Fibroblast of skin of right quadriceps (primary cell): ENCODE measurements at places on chromosomes 6 and 20.
A peak's percentile ranks its signal among the peaks of the same experiment; 100 is the strongest.

- DNase-seq = peak; percentile 74
Measured at GRCh38 chr20:34066476-34067090, 45.5 kb downstream of the EIF2S2 start.

- no peak for DNase-seq
Measured at GRCh38 chr6:123804787-123805540, 1.3 kb downstream of the NKAIN2 start.

DNA sequence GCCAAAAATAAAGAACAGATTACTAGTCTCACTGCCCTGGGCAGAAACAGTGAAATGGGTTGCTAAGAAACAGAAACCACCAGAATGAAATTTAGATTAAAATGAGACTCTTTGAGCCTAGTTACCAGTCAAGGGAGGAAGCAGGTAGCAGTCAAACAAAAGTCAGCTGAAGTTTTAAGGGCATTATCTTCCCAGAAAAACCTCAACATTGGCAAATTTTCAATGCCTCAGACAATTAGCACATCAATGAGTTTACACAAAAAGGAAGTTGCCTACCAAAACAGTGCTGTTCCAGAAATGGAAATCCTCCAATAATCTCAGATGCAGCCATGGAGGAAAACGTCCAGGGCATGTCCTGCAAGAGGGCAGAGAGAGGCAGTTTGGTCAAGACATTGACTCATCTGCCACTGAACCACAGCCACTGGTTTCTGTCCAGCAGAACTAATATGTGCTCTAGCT, 399.7 kb upstream of the ADGRB3 start:
- DNase-seq = no peak

DNA sequence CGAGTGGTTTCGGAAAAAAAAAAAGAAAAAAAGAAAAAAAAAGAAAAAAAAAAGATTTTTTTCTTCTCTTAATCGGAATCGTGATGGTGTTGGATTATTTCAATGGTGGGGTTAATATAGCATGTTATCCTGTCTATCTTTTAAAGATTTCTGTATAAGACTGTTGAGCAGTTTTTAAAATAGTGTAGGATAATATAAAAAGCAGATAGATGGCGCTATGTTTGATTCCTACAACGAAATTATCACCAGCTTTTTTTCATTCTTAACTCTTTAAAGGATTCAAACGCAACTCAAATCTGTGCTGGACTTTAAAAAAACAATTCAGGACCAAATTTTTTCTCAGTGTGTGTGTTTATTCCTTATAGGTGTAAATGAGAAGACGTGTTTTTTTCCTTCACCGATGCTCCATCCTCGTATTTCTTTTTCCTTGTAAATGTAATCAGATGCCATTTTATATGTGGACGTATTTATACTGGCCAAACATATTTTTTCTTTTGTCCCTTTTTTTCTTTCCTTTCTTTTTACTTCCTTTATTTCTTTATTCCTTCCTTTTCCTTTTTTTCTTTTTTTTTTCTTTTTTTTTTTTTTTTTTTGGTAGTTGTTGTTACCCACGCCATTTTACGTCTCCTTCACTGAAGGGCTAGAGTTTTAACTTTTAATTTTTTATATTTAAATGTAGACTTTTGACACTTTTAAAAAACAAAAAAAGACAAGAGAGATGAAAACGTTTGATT, 3.6 kb downstream of the SOX4 start:
- DNase-seq = peak; percentile 62

DNA sequence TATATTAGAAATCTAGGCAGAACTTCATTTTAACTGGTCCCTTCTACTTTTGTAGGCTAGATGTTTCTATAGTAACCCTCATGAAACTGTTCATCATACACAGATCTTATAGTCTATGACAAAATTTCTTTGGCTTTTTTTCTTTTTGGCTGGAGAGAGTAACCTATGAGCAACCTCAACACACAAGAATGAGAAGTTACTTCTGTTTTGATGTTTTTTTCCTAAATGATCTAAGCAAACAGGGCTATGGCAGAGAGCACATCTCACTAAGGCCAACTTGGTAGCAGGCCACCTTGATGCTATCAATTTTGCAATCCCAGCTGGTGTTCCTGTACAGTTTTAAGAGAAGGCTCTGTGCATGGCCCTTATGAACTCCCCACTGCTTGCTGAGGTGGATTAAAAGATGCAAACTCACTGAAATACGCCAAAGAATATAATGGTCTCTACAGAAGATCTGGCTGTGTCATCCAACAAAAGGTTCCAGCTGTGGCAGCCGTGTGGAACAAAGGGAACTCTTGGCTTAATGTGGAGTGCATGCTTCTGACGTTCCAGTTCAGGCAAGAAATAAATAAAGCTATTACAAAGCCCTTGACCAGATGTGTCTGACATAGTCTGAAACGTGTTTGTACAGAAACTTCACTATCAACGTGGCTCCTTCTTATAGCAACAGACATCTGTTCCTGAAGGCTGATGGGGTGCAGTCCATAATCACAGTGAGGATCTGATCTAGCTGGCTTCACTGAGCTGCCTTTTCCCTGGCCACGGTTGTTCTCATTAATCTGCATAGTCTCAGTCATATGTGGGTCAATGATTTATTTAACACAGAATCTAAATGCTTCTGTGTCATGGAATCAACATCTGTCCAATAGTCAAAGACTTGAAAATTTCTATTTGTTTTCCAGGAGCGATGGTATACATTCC, 481.1 kb downstream of the BMP2 start:
- DNase-seq = no peak

DNA sequence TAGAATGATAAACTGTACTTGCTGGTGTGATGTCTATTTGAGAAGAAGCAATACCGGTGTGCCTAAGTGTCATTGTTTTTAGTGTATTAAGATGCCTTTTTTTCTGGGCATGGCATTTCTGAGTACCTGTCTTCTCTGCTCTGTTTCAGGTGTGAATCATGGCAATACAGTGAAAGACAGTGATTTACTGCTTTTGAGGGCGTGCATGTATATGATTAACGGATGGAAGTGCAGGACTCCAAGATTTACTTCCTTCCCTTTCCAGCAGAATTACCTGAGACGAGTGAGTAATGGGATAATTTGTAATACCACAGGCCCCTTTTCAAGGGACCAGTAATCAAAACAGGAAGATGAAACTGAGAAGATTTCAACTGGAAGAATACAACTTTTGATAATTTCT, 315.8 kb downstream of the SOX4 start:
- no peak for DNase-seq

GRCh38 chr20:16942756-16943155, 194.6 kb downstream of the OTOR start:
- peak; percentile 47 for DNase-seq

DNA sequence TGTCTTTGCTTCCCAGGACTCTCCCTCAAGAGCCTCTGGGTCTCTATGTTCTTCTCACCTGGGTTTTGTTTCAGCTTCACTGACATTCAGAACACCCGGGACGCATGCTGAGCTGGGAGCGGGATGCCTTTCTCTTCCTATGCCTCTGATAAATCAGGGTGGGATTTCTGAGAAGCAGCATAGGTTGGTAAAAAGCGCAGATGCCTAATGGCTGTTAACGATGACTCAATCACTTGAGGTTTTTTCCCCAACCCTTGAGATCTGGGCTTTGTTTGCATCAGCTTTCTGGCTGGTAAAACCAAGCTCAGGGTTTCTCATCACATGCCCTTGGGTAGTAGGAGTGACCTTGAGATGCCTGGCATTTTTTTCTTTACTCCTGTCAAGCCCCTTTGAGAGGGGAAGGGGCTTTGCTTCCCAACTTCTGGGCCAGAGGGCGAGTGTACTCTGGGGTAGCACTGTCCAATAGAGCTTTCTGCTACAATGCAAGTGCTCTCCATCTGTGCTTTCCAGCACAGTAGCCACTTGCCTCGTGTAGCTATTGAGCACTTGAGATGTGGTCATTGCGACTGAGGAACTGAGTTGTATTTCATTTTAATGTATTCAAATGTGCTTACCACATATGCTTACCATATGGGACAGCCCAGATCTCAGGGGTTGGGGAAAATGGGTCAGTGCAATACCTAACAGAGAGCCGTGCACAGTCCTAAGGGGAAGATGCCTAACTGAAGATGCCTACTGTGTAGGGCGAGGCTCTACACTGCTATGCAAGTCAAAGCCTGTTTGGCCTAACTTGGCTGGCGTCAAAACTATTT, 69.1 kb downstream of the PPP1R14C start:
- peak; percentile 77 for DNase-seq

DNA sequence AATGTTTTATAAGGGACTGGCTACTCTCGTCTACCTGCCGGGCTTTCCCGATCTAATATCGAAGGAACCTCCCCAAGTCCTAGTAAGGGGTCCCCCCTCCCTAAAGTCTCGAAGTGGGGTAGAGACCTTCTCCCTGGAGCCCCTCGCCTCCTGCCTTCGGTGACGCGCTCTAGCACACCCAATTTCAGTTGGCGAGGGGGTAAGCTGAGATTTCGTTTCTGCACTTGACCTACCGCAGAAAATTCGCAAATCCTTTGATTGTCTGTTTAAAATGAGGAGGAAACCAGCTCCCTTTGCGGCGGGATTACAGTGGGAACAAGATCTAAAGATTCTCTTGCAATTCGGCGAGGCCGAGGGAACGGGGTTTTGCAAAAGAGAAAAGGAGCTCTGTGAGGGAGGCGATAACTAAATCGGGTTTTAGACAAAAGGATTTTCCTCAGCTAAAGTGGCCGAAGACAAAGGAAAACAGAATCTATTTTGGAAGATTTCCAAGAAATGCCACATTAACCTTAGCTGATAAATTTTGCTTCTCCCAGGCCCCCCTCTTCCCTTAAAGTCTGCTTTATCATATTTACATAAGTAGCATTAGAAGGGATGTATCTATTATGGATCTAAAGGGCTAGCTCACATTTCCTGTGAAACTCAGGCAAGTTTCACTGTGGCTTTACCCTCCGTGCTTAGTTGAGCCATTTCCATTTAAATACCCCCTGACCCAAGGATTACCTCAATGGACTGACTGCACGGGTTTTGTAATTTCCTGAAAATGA, 8.4 kb downstream of the SIM1 start:
- DNase-seq = no peak

- no peak for DNase-seq
Measured at GRCh38 chr6:25465941-25466340, 186.1 kb upstream of the SCGN start.

GRCh38 chr6:34745277-34746103, 11.8 kb upstream of the SNRPC start:
- DNase-seq = peak; percentile 4

- DNase-seq = no peak
Measured at GRCh38 chr6:166605752-166606151, 19.3 kb upstream of the RAMACL start.

DNA sequence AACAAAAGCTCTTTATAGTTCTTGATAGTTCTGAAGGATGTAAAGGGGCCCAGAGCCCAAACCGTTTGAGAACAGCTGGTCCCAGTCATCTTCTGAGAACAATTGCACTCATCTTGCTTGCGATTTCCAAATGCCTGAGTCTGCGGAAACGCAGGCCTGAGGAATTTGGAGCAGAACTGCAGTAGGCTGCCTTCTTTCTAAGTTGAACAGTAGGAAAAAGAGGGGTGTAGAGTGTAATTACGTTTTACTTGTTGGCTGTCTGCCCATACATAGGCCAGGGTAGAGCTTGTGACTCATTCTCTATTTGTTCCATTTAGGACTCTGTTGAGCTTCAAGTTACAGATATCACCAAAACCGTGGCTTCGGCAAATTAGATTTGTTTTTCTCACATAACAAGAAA, 42.0 kb upstream of the KIF16B start:
- peak; percentile 86 for DNase-seq

- peak; percentile 86 for DNase-seq
Measured at GRCh38 chr20:19699180-19699971, 58.7 kb upstream of the RIN2 start.

DNA sequence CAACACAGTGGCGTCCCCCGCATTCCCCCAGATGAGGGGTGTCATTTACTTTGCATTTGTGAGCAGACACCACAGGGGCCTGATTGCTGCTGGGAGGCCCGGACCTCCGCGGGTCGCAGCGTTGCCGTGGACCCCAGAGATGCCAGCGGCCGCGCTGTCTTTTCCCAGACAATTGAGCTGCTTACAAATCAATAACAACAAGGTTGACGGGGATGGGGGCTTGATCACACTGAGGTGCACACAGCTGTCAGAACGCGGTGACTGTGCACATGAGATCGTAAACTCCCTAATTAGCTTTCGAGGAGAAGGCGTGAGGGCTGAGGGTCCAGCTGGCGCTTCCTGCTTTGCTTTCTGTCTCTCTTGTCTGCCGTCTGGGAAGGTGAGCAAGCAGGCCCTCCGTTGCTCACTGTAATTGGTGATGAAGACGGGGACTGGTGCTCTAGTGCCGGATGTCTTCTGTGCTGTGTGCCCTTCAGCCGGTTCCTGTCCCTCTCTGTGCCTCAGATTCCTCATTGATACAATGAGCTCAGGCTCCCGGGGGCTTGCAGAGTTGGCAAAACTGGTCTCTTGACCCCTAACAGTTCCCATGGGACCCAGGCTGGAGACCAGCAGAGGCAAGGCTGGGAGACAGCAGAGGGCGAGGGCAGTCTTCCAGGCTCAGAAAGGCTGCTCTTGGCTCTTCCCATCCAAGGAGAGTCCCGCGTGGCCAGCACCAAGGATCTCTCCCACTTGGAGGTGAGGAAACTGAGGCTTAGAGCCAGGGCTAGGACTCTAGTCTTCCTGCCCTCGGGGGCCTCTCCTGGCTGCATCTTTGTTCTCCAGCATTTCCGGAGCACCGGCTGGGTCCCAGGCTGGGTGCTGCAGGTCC, 126.0 kb upstream of the PMEPA1 start:
- DNase-seq = no peak

DNA sequence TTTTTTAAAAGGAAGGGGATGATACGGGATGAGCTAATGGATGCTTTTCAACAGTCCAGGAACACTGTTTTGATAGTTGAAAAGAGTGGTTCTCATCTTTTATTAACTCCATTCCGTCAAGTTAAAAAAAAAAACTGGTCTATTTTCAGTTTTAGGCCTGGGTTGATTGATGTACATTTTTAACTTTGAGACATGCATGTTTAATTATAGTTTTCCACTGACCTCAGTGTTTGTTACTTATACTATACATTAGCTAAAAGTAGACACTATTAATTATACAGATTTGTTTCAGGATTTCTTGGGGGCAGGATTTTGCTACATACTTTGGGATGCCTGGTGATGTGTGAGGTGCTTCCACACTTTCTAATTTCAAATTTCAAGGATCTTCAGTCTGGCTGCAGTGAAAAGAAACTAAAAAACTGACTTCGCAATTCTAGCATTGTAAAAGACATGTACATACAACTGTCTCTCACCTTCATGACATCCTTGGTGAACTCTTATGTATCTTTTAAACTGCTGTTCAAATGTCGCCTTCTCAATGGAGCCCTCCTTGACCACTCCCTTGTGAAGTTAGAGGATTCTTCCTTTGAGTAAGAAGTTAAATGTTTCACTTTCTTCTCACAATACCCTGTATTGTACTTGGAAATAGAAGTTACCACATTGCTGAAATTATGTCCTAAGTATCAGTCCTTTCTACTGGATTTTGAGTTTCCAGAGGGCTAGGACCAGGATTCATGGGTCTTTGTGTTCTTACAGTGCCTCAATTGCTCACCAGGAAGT, 101.7 kb downstream of the TSHZ2 start:
- peak; percentile 57 for DNase-seq

- no peak for DNase-seq
Measured at GRCh38 chr6:72374857-72375256, 247.0 kb upstream of the KCNQ5 start.
